Aortic smooth muscle cell (primary cell): ENCODE measurements at places on chromosomes 13 and 19. TPM values are rescaled to one million over a fixed set of nuclear protein-coding genes. Genes with fewer than 3 reads are reported as not detected.

EXOC3L2 gene
- not detected in 2 replicates for total RNA-seq

MUC16 gene
- not detected in 2 replicates for total RNA-seq

RPS28 gene
- 575 and 694 TPM in 2 replicates for total RNA-seq

ZNF836 gene
- total RNA-seq, result 5.8 and 10.8 TPM in 2 replicates

FUZ gene
- total RNA-seq, result 24.3 and 25.8 TPM in 2 replicates

SOX1 gene
- not detected in 2 replicates for total RNA-seq

U2AF1L4 gene
- total RNA-seq, result 7.3 and 10.3 TPM in 2 replicates

KRTDAP gene
- not detected in 2 replicates for total RNA-seq

ALG5 gene
- 31.0 and 33.3 TPM in 2 replicates for total RNA-seq

TYROBP gene
- not detected in 2 replicates for total RNA-seq

PABPC3 gene
- 0.12 and 0.13 TPM in 2 replicates for total RNA-seq
